Activated T-cell treated with anti-CD3 and anti-CD28 coated beads, Interleukin-2, amount 50 U/mL, for 1 hour (primary cell): ENCODE measurements at places on chromosomes 13 and 19.

- DNase-seq: no peak
Measured at GRCh38 chr13:48233889-48234488, 983 bp downstream of the ITM2B start.

GRCh38 chr19:38352611-38353010, 17.0 kb downstream of the CATSPERG start:
- DNase-seq: no peak

- DNase-seq: peak; percentile 69
Measured at GRCh38 chr19:45569619-45570421, 14.8 kb downstream of the OPA3 start.

- DNase-seq: no peak
Measured at GRCh38 chr13:29918845-29919244, 68.4 kb upstream of the UBL3 start.

DNA sequence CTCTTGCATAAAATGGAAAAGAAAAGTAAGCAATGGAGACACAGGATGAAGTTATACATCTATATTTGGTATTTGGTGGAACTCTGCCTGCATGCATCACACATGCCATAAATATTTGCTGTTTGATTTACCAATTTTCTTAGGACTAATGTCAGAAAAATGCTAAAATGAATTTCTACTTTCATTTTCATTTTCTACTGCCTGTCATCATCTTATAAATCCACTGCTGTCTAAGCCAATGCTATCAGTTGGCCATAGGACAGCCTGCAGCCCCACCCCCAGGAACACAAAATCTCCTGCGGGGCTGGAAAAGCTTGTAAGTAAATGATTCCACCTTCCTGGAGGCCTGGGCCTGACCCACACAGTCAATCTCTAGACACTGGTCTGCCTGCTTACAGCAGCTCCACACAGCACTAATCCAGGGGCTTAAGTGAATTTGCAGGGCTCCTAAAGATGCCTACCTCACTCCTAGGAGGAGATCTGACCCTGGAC, 122.0 kb downstream of the ENOX1 start:
- no peak for DNase-seq
